ENCODE measurements at places on chromosomes 5 and 9.

GRCh38 chr9:5631026-5631425 lies 2.1 kb downstream of the RIC1 start:
- DNase-seq: no peak

DNA sequence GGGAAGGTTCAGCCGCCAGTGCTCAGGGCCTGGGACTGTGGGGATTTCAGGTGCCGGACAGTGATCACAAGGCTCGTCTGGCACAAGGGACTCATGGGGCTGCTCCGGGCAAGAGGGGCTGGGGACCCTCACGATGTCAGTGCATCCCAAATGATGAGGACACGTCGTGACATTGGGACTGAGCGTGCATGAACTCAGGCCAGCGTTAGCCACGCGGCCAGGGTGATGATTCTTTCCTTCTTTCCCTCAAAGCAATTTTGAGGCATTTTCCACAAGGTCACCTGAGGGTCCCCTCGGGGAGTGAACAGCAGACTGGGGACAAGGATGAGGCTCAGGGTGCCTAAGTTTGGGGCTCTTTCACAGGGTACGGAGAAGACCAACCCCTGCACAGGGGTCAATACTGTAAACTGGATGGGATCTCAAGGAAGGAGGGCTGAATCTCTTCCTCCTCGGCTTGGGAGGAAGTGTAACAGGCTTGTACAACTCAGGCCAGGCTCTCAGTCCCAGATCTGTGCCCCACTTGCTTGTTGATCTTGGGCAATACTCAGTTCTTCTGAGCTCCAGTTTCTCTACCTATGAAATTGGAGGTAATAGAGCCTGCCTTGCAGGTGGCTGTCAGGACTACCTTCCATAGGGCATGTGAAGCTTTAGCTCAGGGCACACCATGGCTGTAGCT lies 78.5 kb downstream of the PRRT1B start:
- DNase-seq: no peak

DNA sequence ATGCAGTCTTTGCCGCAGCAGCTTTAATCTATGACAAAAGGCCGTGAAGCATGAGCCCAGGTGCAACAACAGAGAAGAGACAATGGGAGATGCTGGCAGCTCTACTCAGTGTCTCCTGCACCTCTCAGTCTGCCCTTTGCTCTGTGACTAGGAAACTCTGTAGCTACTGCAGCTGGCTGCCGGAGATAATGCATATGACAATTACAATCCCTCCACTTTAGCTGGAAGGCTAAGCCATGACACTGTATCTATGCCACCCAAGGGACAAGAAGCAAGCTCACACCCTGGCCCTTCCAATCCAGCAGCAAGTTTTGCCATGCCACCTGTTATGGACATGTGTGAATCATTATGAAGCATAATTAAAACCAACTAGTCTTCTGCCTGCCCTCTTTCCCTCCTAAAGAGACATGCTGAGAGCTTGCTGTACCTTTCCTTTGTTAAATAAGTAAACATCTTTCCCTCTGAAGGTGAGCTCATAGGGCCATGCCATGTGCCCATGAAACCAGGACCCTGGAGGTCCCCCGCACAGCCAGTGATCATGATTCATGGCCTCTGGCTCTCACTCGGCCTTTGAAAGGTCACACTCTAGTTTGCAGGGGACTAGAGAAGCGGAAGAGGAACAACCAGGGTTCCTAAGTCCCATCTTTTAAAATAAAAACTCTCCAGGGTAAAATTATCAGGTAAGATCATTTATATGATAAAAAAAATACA lies 219.4 kb downstream of the SPOCK1 start:
- DNase-seq: no peak

DNA sequence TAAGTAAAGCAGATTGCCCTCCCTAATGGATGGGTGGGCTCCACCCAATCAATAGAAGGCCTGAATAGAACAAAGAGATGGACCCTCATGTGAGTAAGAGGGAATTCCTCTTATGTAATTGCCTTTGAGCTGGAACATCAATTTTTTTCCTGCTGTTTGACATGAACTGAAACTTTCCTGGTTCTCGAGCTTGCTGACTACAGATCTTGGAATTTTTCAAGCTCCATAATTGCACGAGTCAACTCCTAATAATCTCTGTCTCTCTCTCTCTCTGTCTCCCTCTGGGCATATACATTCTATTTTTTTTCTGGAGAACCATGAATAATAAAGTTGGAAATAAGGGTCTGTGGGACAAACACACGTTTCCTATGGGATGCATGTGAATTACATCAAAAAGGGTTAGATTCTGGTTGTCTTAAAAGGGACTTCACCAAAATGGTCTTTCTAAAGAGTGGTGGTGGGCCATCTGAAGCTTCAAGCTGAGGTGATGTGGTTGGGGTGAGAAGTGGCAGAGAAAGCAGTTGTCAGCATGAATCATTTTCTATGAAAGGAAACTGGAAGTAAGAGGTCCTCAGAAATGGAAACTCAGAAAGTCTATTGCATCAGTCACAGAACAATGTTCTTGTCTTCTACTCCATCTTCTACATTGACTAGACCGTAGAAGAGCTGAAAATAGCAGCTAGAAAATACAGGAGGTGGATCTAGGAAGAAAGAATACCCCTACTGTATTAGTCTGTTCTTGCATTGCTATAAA lies 47.0 kb upstream of the HOMER1 start:
- peak; percentile 71 for DNase-seq

GRCh38 chr9:34362614-34363214 lies 14.0 kb downstream of the MYORG start:
- DNase-seq: no peak

DNA sequence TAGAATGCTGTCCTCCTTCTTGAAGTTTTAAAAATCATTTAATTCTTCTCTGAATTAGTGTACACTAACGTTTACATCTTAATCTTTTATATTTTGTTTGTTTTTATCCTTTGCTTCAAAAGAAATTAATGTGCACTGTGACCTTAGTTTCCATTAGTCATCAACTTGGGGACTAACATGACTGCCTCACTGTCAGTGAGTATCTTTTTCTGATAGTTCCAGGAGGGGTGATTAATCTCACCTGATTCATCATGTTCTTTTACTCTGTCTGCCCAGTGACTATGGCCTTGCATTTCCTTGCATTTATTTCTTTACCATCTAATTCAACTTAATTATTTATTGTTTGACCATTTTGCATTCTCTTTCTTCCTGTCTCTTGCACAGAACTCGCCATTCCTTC lies 33.4 kb upstream of the NR3C1 start:
- DNase-seq: no peak

DNA sequence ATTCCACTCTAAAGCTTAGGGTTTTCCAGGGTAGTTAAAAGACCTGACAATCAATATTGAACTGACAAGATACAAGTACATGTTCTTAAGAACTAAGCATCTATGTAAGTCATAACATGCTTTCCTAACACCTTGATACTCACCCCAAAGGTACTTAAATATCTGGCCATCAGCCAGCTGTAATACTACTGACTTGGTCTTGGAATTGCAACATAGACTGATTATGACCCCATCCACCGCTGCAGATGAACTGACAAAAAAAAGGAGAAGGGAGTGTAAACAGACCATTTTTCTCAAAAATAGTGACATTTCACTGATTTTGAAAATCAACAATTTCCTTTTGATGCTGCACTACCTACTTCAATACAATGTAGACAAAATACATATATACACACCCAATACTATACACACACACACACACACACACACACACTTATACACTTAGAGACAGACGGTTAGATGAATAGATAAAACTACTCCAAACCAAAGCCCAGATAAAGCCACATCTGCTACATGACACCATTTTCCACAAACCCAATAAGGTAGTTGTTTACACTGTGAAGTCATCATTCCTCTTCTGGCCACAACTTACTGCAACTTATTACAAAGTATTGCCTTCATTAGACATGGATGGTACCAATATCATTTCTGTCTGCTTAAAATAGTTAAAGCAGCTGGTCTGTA lies 30.4 kb downstream of the ELP1 start:
- DNase-seq: no peak

DNA sequence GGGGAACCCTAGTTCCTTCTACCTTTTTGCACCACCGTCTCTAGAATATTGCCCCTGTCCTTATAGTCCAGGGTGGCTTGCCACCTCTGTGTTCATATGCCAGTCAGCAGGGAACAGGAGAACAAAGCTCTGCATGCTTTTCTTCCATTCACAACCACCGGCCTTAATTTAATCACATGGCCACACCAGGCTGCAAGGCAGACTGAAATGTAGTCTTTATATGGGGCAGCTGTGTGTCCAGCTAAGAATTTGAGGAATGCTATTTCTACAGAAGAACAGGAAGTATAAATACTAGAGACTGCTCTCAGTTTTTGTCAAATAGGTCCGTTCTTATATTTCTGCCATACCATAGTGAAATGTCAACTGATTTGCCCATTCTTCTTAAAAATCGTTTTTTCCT lies 5.8 kb downstream of the C5orf22 start:
- DNase-seq: no peak

DNA sequence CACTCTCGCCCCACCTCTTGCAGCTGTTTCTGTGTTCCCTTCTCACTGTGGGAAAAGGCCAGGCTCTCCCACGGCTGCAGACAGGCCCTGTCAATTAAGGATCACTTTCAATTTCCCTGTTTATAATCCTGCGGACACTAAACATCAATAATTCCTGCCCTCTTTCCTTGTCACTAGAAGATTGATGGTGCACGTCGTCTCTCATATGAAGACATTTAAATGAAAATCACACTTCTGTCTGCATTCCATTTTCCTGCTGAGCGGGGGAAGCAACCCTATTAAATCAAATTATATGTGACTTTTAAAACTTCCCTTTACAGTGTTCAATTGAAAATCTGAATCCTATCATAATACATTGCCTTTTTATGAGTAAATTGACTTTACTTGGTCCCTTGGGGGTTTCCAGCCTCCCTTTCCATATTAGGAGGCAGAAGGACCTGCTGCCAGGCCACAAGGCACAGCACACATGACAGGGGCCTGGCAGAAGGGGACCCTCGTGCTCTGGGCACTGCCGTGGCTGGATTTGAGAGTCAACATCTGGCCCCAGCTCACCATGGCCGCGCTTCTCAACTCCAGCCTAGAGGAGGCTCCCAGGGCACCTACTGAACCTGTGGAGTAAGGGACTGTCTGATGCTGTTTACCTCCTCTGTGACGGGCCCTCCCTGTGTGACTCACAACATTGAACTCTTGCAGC lies 311.0 kb upstream of the IRX4 start:
- DNase-seq: no peak

DNA sequence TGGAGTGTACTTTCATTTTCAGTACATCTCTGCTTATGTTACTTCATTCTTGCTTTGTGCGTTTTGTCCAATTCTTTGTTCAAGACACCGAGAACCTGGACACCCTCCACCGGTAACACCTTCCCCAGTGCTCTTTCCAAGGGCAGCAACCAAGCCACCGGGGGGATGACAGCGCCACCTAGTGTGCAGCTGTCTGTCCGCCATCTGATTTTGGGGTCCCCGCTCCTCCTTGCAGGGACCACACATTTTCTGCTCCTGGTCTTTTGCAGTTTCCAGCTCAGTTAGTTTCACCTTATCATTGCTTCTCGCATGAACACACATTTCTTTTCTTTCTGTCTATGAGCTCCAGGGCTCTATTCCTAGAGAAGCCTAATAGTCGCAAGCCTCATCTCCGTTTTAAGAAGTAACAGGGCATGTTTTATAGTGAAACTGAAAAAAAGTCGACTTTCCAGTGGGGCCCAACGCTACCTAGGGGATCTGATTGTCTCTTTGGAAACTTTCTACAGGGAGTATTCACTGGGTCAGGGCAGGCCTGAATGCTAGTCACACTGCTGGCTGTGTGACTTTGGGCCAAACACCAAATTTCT lies 152.1 kb downstream of the FSTL4 start:
- DNase-seq: peak; percentile 16

GRCh38 chr5:17249029-17249634 lies 31.7 kb downstream of the BASP1 start:
- no peak for DNase-seq

- DNase-seq: no peak
These were observed 107.4 kb upstream of the LHFPL2 start for GRCh38 chr5:78755822-78756429.

DNA sequence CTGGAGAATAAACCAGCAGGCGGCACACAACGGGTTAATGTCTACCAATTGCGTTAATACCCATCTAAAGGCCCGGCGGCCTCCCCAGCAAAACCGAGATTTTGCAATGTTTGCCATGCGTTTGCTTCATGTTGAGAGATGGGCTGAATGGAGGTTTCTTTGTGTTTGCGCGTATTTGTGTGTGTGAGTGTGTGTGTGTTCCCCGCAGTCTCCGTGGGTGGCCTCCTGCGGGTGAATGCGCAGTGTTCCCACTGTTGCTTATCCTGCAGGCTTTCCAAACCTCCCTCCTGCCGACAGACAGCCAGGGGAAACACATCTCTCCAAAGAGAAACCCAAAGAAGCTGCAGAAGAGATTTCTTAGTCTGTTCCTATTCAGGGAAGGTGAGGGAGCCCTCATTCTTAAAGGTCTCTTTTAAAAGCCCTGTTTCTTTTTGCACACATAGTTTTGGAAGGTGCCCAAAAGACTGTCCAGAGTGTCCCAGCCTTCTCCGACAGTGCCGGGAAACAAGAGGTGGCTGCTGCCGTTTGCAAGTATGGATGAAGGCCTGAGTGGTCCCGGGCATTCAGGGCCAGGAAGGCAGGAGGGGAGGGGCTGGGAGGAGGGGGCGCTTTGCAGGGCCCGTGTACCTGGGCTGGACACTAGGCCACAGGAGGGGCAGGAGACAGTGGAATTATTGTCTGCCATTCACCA lies 103.8 kb upstream of the ERCC6L2 start:
- DNase-seq: no peak

GRCh38 chr5:14959399-14960119 lies 88.0 kb upstream of the ANKH start:
- no peak for DNase-seq

- no peak for DNase-seq
These were observed 24.1 kb downstream of the CDK5RAP2 start for GRCh38 chr9:120555839-120556238.

DNA sequence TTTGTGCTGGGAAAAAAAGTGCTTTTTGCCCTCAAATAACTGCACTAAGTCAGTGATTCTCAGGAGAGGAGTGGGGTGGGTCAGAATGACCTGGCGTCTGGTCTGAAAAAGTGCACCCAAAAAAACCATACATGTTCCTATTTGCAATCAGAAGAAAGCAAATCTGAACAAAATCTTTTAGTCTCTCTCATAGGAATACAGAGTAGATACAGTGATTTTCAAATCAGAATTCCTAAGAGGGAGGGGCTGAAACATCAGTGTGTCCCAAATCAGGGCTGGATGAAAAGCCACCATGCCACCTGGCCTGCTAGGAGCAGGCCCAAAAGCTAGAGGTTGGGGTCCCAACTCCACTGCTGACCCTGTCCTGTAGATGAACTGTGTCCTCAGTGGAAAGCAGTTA lies 66.8 kb downstream of the RAPGEF1 start:
- no peak for DNase-seq

DNA sequence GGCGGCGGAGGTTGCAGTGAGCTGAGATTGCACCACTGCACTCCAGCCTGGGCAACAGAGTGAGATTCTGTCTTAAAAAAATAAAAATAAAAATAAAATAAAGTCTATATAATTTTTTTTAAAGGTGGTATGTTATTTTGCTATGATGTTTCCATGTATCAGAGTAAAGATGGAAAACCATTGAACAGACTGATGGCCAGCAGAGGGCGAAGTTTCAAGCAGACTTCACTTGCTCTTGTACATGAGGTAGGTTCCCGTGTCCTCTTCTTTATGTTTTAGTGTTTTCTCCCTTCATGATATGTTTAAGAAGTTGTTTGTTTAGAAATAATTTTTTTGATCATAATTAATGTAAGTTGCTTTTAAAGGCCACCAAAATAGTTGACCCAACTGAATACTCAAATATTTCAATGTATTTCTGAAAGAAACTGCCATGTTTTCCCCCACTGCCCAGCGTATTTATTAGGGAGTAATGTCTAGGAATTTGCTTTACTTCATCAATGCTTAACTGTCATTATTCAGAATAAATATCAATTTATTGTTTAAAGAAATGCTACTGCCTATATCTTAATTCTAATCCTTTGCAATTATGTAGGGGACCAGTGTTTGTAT lies 146.4 kb downstream of the HACD4 start:
- DNase-seq: no peak
